ENCODE measurements at places on chromosomes 4 and X.

- DNase-seq = no peak
Observed at GRCh38 chr4:2837904-2838496, 5.6 kb upstream of the ADD1 start.

- no peak for DNase-seq
Observed at GRCh38 chr4:87807402-87807801, 8.0 kb downstream of the IBSP start.

DNA sequence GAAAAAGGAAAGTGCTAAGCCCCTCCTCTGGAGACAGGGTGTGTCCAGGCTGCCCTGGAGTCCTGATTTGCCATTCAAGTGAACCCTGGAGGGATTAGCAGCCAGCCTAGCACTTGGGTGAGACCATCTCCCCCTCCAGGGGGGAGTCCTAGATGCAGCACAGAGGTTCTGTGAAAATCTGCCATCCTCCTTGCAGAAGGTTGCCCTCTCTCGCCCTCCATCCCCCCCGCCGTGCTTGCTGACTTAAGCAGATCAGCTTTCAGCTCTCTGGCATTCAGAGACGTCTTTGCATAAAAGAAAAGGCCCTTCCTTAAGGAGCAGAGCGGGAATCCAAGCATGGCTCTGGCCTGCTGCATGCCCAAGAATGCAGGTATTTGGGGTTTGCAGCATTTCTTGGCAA, 102.1 kb upstream of the SCML1 start:
- DNase-seq = peak; percentile 37

DNA sequence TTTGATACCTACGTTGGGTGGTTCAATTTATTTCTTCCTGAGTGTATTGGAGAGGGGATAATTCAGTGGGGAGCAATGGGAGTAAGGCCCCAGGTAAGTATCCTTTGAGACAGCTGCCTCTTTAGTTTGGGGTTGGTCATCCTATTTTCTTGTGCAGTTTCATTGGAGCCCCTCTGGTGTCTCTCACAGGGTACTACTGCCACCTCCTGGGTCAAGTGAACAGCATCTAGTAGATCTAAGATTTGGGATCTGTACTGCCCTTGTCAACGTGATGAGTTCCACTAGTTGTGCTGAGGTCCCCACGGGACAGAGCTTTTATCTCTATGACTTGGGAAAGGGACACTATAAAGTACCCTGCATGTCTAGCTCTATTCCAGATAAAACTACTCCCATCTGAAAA, 80.6 kb downstream of the PBDC1 start:
- peak; percentile 18 for DNase-seq

GRCh38 chrX:84188320-84188834, 378 bp upstream of the RPS6KA6 start:
- peak; percentile 70 for DNase-seq

DNA sequence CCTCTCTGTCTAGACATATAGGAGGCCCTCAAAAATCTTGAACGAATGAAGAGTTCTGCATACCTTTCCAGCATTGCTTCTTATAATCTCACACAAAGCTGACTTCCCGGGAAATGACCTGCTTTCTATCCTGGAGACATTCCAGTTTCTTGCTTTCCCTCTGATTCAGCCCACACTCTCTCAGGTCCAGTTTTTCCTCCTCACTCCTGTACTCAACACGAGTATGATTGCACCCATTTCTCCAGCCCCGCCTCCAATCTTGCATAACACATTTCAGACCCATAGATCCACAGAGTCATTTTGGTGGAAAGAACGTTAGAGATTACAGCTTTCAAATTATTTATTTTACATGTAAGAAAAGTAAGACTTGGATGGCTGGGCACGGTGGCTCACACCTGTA, 127.5 kb upstream of the TLR3 start:
- DNase-seq = no peak

DNA sequence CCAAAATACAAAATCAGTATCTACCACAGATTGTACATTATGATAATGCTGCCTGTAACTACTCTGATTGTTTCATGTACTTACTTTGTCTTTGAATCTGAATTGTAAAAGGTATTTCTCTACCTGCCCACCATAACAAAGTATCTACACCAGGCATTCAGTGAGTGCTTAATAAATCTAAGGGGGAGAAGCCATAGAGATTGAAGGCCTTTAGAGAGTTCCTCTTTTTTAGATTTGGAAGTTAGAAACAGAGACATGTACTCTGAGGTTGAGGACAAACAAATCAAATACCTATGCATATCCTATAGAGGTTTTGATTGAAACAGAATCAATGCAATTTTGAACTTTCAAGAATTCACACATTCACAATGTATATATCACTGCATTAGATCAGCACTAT, 42.7 kb downstream of the SAT1 start:
- no peak for DNase-seq

- DNase-seq = peak; percentile 71
Observed at GRCh38 chr4:186946682-186947294, 223.1 kb upstream of the FAT1 start.

DNA sequence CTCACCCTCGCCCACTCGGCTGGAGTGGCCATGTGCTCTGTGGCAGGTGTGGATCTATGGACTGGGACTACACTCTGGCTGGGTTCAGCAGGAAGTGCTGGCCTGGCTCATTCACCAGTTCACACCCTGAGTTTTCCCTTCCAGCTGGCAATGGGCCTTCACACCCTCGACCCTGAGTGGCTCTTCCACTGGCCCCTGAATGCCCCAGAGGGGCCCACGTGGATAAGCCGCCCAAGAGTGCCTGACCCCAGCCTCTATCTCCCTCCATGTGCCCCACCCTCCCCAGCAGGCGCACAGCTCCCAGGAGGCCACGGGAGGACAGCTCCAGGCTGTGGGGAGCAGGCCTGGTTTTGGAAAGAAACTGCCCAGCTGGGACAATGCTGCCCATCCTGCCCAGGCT, 234.1 kb downstream of the AFAP1 start:
- DNase-seq = no peak

- no peak for DNase-seq
Observed at GRCh38 chr4:184329659-184330400, 112.2 kb upstream of the ENPP6 start.
